ENCODE measurements at places on chromosomes 12 and 14.
A peak's percentile ranks its signal among the peaks of the same experiment; 100 is the strongest.

GRCh38 chr12:104640956-104641355 lies 184.2 kb downstream of the CHST11 start:
- no peak for DNase-seq

DNA sequence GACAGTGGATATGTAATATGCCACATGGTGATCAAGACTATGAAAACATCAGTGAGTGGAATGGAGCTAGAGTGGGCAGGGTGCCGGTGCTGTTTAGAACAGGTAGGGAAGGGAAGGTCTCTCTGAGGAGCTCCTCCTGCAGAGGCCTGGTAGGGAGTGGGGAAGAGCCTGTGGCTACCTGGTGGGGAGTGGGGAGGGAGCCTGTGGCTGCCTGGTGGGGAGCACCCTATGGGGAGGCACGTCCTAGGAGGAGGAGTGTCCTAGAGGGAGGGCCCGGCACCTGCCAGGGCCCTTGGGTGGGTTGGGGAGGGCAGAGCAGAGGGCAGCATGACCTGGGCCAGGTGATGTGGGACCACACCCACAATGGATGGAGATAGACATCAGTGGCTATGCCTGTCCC lies 122.6 kb downstream of the ADGRD1 start:
- no peak for DNase-seq

- no peak for DNase-seq
Observed at GRCh38 chr12:52521568-52522266, 1.5 kb upstream of the KRT5 start.

DNA sequence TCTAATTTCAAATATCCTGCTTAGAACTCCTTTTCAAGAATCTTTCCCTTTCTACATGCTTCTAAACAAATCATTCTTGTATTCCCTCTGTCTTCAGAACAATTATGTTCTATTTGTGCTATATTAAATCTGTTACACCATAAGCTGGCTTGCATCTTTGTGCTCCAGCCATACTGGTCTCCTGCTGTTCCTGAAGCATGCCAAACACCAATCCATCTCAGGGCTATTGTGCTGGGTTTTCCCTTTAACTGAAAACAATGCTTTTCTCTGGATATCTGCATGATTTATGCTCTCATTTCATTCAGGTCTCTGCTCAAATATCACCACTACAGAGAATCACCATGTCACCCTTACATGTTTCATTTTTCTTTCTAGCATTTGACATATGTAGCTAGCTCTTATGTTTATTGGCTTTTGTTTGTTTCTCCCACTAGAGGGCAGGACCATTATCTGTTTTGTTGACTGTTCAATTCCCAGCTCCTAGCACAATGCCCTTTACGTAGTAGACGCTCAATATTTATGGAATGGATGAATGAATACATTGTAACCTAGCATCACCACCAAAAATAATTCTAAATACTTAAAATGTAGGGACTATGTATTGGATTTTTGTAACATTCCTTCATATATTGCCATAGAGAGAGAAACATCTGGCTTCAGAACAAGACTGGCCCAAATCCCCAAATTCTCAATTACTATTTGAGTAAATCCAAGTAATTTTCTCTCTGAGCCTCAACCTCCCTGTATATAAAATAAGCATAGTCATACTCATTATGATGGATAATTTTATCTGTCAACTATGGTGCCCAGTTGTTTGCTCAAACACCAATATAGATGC lies 302.0 kb upstream of the SYT1 start:
- peak; percentile 18 for DNase-seq

DNA sequence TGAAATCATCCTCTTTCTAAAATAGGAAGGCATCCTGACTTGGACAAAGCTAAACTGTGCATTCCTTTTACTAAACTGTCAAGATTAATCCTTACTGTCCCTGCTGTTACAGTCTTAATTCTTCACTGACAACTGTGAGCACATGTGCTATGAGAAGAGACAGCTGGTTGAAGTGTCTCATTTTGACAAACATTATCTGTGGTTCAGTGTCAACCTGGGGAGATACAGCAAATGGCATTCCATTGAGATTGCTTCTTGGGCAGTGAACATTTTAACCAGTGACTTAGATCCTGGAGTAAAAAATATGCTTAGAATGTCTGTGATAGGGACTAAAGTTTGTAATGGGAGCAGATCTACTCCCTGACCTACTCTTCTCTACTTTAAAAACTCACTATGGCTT lies 552.6 kb upstream of the ATP2B1 start:
- no peak for DNase-seq

GRCh38 chr14:104477666-104478380 lies 101.7 kb upstream of the C14orf180 start:
- DNase-seq: no peak
